ENCODE measurements at places on chromosomes 16 and 17.

DNA sequence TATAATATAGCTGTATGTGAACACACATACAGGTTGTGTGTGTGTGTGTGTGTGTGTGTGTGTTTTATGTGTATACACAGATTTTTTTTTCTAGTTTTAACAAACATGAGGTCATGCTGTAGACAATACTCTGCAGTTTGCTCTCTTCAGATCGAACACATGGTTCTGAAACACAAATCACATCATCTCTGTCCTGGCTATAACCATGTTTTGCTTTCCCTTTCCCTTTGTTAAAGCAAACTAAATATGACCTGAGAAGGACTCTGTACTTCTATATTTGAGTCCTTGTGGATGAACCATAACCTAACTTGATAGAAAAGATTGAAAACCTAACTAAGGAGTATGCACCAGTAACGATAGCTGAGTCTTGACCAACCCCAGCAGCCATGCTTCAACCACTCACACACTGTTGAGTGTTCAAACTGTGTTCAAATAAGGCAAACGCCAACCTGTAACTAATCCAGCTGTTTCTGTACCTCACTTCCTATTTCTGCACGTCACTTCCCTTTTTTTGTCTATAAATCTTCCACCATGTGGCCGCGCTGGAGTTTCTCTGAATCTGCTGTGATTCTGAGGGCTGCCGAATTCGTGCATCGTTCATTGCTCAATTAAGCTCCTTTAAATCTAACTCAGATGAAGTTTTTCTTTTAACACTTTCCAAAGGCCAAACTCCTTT lies 303.8 kb downstream of the HS3ST3B1 start:
- DNase-seq, result no peak

GRCh38 chr17:2547176-2547575 lies 35.5 kb upstream of the METTL16 start:
- no peak for DNase-seq

DNA sequence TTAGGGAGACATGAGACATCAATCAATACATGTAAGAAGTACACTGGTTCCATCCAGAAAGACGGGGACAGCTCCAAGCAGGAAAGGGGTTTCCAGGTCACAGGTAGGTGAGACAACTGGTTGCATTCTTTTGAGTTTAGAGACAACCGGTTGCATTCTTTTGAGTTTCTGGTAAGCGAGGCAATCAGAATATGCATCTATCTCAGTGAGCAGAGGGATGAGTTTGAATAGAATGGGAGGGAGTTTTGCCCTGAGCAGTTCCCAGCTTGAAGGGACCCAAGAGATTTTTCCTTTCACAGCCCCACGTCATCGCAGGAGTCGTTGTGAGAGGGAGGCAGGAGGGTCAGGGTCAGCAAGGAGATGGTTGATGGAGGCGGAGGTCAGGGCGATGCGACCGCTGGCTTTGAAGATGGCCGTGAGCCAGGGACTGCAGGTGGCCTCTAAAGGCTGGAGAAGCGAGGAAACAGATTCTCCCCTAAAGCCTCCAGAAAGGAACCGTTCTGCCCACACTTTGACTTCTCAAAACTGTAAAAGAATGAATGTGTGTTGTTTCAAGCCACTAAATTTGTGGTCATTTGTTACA lies 36.5 kb downstream of the IRF8 start:
- DNase-seq, result no peak

- no peak for DNase-seq
Observed at GRCh38 chr17:76830987-76831715, 37.1 kb upstream of the MGAT5B start.

DNA sequence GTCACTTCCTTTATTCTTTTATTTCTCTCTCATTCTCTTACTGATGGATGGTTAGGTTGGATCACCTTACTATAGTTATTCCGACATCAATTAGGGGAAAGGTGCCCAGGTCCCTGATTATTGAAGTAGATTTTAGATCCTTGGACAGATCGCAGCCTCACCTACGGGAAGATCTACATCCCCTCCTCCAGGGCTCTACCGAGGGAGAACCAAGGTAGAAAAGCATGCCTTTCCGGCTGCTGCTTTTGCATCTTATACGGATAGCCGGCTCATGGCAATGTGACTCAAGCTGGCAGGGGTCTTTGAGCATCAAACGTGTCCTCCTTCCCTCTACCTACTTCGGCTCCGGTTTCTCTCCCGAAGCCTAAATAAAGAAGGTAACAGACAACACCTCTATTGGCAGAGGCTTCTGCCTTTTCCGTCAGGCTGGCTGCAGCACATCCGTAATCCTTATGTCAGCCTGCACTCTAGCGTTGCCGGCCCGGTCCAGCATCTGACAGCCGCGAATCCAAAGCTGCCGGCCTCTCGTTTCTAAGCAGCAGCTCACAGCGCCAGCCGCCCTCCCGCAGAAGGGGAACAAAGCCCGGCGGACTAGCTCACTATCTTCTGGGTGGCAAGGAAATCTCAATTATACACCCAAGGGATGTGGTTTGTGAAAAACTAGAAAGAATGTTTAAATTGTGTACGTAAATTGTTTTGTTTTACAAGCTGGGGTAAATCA lies 46.9 kb downstream of the IRX6 start:
- peak; percentile 19 for DNase-seq
